AG09309 (cell line): ENCODE measurements at places on chromosomes 7 and 10.

- DNase-seq: no peak
Observed at GRCh38 chr7:92244808-92245486, 767 bp downstream of the KRIT1 start.

GRCh38 chr7:371119-371778 lies 81.3 kb downstream of the FOXL3 start:
- DNase-seq: no peak

DNA sequence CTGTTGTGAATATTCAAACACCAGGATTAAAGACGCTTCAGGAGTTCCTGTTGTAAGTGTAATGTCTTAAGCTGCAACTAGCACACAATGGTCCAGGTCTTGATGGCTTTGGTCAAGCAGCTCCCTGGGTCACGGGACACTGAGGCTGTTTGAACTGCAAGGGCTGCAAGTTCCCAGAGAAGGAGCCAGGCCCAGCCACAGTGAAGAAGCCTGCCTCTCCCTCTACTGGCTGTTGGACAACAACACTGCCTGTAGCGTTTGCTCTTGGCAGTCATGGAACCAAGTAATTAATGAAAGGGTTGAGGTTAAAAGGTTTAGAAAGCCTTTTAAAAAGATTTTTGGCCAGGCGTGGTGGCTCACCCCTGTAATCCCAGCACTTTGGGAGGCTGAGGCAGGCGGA lies 31.9 kb upstream of the GUSB start:
- DNase-seq: peak; percentile 18

GRCh38 chr7:157477550-157478212 lies 140.9 kb downstream of the DNAJB6 start:
- DNase-seq: no peak
